ENCODE measurements at places on chromosomes 4 and X.

- DNase-seq = no peak
- H3K36me3 ChIP-seq = no peaks in the 10 kb centered on the region
- H3K27ac ChIP-seq = no peak overlapping the region
- no peaks in the 10 kb centered on the region for H3K4me1 ChIP-seq
- H3K4me3 ChIP-seq = no peak overlapping the region
These were observed 189.6 kb downstream of the FRMPD4 start for GRCh38 chrX:12327836-12328235.

GRCh38 chr4:14812101-14812500 lies 190.2 kb upstream of the CPEB2 start:
- no peaks in the 10 kb centered on the region for H3K4me1 ChIP-seq
- H3K4me3 ChIP-seq = no peak overlapping the region
- H3K27me3 ChIP-seq = no peaks in the 10 kb centered on the region

GRCh38 chr4:24856586-24856985 lies 56.3 kb downstream of the CCDC149 start:
- peaks cover 3% of the 10 kb centered on the region for H3K4me1 ChIP-seq
- H3K36me3 ChIP-seq = no peaks in the 10 kb centered on the region
- no peak for DNase-seq
- H3K4me3 ChIP-seq = no peak overlapping the region
- H3K27me3 ChIP-seq = no peaks in the 10 kb centered on the region
- H3K27ac ChIP-seq = no peak overlapping the region

DNA sequence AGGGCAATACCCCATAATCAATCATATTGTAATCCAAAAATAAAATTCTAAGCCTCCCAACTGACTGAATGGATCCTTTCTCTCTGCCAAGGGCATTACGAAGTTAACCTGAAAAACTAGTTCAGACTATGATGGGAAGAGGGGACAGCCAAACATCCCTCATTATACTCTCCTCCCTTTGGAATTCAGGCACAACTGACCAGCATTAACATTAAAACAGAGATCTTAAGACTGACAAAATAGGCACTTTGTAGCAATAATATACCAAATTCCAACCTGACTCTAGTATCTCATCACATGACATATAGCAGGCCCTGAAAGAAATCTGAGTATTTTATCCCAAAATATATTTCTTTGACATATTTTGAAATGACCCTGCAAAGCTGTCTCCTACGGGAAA lies 55.0 kb upstream of the SPP1 start:
- H3K4me1 ChIP-seq = no peaks in the 10 kb centered on the region
- H3K4me3 ChIP-seq = no peak overlapping the region
- H3K27me3 ChIP-seq = peaks cover 3% of the 10 kb centered on the region
- H3K36me3 ChIP-seq = no peaks in the 10 kb centered on the region
- no peak for DNase-seq
- H3K27ac ChIP-seq = no peak overlapping the region

- H3K27ac ChIP-seq = no peak overlapping the region
- H3K27me3 ChIP-seq = no peaks in the 10 kb centered on the region
- no peak overlapping the region for H3K4me3 ChIP-seq
These were observed 138.8 kb upstream of the IL15 start for GRCh38 chr4:141497627-141498026.

Data from activated CD8-positive, alpha-beta memory T cell treated with anti-CD3 and anti-CD28 coated beads, Interleukin-2, amount 10 ng/mL, durations not matched to agents 7 days and 5 days (primary cell).